ENCODE measurements at places on chromosomes 7 and 10.
A peak's percentile ranks its signal among the peaks of the same experiment; 100 is the strongest.

GRCh38 chr7:125084196-125084595, 154.6 kb upstream of the POT1 start:
- no peak overlapping the region for H3K4me3 ChIP-seq
- H3K4me1 ChIP-seq: no peaks in the 10 kb centered on the region
- no peaks in the 10 kb centered on the region for H3K27me3 ChIP-seq
- no peak overlapping the region for H3K27ac ChIP-seq
- DNase-seq: no peak

- H3K36me3 ChIP-seq: no peaks in the 10 kb centered on the region
- H3K27me3 ChIP-seq: no peaks in the 10 kb centered on the region
- no peak overlapping the region for H3K4me3 ChIP-seq
- no peaks in the 10 kb centered on the region for H3K4me1 ChIP-seq
- no peak for DNase-seq
- H3K27ac ChIP-seq: no peak overlapping the region
Measured at GRCh38 chr10:83657487-83657886, 481.8 kb upstream of the GHITM start.

DNA sequence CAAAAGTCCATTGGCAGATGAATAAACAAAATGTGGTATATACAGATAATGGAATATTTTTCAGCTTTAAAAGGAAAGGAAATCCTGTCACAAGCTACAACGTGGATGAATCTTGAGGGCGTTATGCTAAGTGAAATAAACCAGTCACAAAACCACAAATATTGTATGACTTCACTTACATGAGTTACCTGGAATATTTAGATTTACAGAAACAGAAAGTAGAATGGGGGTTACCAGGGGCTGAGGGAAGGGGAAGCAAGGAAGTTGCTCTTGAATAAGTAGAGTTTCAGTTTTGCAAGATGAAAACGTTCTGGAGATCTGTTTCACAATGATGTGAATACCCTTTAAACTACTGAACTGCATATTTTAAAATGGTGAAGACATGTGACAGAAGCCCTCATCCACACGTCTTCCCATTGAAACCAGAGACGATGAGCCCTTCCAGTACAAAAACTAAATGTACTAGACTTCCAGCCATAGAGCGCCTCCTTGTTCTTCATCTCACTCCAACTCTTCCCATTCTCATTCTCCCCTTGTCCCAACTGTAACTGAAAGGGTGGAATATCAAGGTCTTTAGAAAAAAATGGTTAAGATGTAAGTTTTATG, 62.4 kb downstream of the MICU1 start:
- no peak for DNase-seq
- no peak overlapping the region for H3K4me3 ChIP-seq
- H3K4me1 ChIP-seq: peaks cover 7% of the 10 kb centered on the region
- no peaks in the 10 kb centered on the region for H3K27me3 ChIP-seq

DNA sequence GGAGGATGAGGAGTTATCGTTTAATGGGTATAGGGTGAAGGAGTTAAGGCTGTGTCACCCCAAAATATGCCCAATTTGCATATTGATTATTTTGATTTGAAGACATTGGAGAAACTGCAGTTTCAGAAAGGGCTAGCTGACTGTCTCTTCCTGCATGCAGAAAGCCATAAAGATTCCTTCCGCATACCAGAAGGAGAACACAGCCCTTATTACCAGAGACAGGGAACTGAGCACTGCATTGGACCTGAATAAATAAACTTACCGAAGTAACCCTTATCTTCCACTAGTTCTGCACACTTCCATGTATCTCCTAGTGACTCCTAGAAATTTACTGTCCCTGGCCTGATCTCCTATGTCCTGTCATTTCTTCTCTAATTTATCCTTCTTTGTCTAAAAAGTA, 821.9 kb upstream of the AUTS2 start:
- no peak for DNase-seq
- no peaks in the 10 kb centered on the region for H3K27me3 ChIP-seq
- H3K36me3 ChIP-seq: no peaks in the 10 kb centered on the region
- H3K4me1 ChIP-seq: no peaks in the 10 kb centered on the region
- no peak overlapping the region for H3K27ac ChIP-seq

DNA sequence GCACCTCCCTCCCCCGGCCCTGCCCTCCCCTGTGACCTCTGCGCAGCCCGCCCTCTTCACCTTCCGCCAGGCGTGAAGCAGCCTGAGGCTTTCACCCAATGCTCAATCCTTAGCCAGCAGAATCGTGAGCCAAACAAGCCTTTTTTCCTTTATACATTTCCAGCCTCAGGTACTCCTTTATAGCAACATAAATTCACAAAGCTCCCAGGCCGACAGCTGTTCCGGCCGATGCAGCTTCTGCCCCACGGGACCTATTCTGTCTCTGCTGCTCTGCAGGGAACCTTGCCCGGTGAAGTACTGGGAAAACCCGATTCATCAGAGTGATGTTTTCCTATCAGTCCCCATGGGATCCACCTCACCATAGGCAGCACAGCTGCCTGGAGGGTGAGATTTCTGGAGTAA, 87.4 kb downstream of the CHST15 start:
- no peaks in the 10 kb centered on the region for H3K4me1 ChIP-seq
- H3K36me3 ChIP-seq: no peaks in the 10 kb centered on the region
- H3K27me3 ChIP-seq: no peaks in the 10 kb centered on the region
- DNase-seq: no peak
- no peak overlapping the region for H3K4me3 ChIP-seq

DNA sequence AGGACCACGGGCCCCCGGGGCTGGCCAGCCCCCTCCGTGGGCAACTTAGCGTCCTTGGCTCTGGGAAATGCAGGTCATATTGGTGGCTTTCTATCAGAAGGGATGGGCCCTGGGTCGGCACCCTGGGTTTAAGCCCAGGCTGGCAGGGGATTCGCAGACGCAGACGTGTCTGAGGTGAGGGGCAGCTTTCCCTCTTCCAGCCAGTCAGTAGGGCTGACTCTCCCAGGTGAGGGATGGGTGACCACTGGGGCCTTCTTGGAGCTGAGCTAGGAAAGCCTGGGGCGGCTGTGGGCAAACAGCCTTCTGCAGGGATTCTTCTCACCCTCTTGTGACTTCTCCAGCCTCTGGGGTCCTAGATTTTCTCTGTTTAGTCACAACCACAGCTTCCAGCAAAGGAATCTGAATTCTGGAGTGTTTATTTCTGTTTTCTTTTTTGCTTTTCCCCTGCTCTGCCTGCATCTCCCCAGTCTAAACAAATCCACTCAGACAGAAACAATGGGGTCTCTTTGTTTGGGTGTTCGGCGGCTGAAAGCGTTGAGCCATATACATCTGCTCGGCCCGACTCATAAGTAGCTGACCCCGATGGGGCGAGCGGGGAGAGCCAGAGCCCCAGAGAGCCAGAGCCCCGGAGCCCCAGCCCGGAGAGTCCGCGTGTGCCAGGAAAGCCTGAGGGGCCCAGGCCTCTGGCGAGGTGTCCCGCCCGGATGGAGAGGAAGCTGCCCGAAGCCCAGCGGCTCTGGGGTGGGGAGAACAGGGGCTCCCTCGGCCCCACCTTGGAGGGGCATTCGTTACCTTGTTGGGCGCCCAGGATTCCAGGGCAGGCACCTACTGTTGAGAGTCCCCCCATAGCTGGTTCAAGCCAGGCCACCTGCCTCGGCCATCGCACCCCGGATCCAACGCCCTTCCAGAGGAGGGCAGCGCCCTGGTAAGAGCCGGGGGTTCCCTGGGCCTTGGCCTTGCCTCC, 2.0 kb downstream of the MNX1 start:
- H3K4me1 ChIP-seq: peaks cover 3% of the 10 kb centered on the region
- H3K27ac ChIP-seq: no peak overlapping the region
- no peak for DNase-seq
- no peaks in the 10 kb centered on the region for H3K36me3 ChIP-seq

GRCh38 chr7:159088016-159088865, 56.4 kb downstream of the VIPR2 start:
- no peak overlapping the region for H3K27ac ChIP-seq
- H3K4me1 ChIP-seq: no peaks in the 10 kb centered on the region
- DNase-seq: no peak

GRCh38 chr7:74220229-74220628, 10.4 kb downstream of the LAT2 start:
- no peak overlapping the region for H3K4me3 ChIP-seq
- H3K4me1 ChIP-seq: no peaks in the 10 kb centered on the region
- H3K27ac ChIP-seq: no peak overlapping the region
- H3K27me3 ChIP-seq: no peaks in the 10 kb centered on the region

- no peaks in the 10 kb centered on the region for H3K36me3 ChIP-seq
- no peak overlapping the region for H3K27ac ChIP-seq
- no peaks in the 10 kb centered on the region for H3K27me3 ChIP-seq
- H3K4me3 ChIP-seq: no peak overlapping the region
- no peaks in the 10 kb centered on the region for H3K4me1 ChIP-seq
Measured at GRCh38 chr7:157893535-157894044, 556.8 kb downstream of the DNAJB6 start.

DNA sequence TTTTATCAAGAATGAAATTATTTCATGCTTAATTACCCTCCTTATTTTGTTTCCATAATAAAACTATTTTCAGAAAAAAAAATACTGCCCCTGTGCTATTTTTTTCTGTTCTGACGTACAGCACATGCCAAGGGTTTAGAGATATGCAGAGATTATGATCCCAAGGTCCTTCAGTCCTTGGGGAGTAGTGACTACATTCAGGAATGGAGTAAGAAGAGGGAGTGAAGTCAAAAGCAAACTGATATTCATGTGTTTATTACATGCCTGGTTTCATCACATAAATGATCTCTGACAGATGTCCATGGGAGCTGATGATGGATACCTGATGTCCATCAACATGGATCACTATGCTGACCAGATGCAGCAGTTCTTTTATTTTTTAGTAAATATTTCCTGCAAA, 17.2 kb downstream of the AKAP9 start:
- no peaks in the 10 kb centered on the region for H3K27me3 ChIP-seq
- H3K4me1 ChIP-seq: peaks cover 3% of the 10 kb centered on the region
- no peak for DNase-seq
- H3K4me3 ChIP-seq: no peak overlapping the region
- no peaks in the 10 kb centered on the region for H3K36me3 ChIP-seq

- no peak for DNase-seq
- H3K36me3 ChIP-seq: no peaks in the 10 kb centered on the region
- no peak overlapping the region for H3K27ac ChIP-seq
- no peaks in the 10 kb centered on the region for H3K4me1 ChIP-seq
- no peak overlapping the region for H3K4me3 ChIP-seq
- H3K27me3 ChIP-seq: no peaks in the 10 kb centered on the region
Measured at GRCh38 chr7:130461272-130461671, 20.5 kb upstream of the CEP41 start.

DNA sequence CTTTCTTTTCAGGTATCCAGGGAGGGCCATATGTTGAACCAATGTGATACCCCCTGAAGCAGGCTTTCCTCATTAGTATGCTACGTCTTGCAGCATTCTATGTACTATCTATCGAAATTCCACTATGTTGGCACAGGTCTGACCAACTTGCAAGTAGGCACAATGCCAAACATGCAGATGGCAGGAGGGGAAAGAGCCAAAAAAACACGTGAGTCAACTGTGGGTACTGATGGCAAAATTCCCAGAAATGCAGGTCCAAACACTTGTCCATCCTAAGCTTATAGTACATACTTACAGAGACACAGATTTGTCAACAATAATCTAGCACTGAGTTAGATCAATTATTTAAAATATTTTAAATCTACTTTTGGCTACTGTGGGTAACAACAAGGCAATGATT, 394.9 kb downstream of the DGKB start:
- H3K4me3 ChIP-seq: no peak overlapping the region
- H3K36me3 ChIP-seq: no peaks in the 10 kb centered on the region
- no peak overlapping the region for H3K27ac ChIP-seq

GRCh38 chr7:75571209-75571608, 79.1 kb downstream of the SPDYE5 start:
- H3K4me3 ChIP-seq: no peak overlapping the region
- no peaks in the 10 kb centered on the region for H3K27me3 ChIP-seq
- H3K27ac ChIP-seq: no peak overlapping the region
- no peak for DNase-seq

GRCh38 chr10:97336942-97337831, 2.7 kb upstream of the FRAT2 start:
- H3K4me1 ChIP-seq: peaks cover 5% of the 10 kb centered on the region
- peak overlapping the region; percentile 8 for H3K27ac ChIP-seq
- H3K27me3 ChIP-seq: no peaks in the 10 kb centered on the region

DNA sequence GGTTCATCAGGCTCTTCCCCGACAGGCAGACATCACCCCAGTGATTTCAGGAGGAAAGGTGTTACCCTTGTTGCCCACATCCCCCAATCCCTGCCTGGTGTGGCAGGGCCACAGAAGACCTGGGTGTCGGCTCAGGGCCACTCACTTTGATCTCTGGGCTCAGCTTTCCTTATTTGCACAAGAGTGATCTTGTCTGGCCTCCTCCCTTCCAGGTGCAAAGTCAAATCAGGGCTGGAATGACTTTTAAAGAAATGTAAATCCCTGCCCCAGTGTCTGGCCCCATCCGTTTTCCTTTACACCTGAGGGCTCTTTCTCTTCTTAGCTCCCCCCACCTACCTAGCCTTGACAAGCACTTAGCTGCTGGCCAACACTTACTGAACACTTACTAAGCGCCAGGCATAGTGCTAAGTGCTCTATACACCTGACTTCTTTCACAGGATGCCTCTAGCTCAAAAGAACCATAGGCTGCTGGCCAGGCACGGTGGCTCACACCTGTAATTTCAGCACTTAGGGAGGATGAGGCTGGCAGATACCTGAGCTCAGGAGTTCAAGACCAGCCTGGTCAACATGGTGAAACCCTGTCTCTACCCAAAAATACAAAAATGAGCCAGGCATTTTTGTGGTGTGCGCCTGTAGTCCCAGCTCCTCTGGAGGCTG, 979 bp upstream of the NODAL start:
- no peak overlapping the region for H3K4me3 ChIP-seq
- H3K4me1 ChIP-seq: peaks cover 9% of the 10 kb centered on the region
- no peaks in the 10 kb centered on the region for H3K36me3 ChIP-seq

- H3K4me3 ChIP-seq: no peak overlapping the region
- no peak overlapping the region for H3K27ac ChIP-seq
- DNase-seq: no peak
- H3K4me1 ChIP-seq: peaks cover 13% of the 10 kb centered on the region
- no peaks in the 10 kb centered on the region for H3K36me3 ChIP-seq
Measured at GRCh38 chr10:515674-516073, 173.8 kb downstream of the DIP2C start.

DNA sequence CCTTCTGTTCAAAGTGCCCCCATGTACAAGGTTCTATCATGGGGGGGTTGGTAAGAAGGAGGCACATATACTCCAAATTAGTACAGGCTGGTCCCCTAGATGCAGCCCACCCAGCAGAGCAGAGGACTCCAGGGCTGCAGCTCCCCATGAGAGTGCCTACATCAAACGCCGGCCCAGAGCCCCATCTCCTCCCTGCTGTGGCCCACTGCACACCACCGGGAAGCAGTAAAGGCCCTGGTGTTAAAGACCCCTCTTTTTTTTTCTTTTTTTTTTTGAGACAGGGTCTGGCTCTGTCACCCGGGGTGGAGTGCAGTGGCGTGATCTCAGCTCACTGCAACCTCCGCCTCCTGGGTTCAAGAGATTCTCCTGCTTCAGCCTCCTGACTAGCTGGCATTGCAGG, 47.4 kb downstream of the SH3PXD2A start:
- no peaks in the 10 kb centered on the region for H3K4me1 ChIP-seq
- no peaks in the 10 kb centered on the region for H3K27me3 ChIP-seq
- H3K36me3 ChIP-seq: no peaks in the 10 kb centered on the region
- H3K27ac ChIP-seq: no peak overlapping the region
